Epithelial cell of proximal tubule (primary cell): ENCODE measurements at places on chromosomes 12 and 14.

- DNase-seq: no peak
Observed at GRCh38 chr14:65432361-65432948, 19.9 kb downstream of the FUT8 start.

- peak; percentile 46 for DNase-seq
Observed at GRCh38 chr12:54222609-54223008, 33.8 kb upstream of the SMUG1 start.

DNA sequence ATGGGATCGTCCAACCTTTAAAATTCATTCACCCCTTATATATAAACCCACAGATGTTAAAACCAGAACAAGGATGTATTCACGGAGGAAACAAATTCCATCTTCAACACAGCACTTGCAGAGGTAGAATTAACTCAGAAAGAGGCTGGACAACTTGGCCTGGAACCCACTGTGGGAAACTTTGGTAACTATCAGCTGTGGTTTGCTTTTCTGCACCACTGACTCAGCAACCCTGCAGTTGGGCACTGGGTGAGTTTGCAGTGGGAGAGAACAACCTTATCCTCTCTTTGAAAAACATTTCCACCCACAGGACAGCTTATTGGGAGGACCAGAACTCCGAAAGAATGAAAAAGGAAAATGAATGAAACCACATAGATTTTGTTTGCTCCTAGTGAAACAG, 66.3 kb downstream of the ZNF664 start:
- no peak for DNase-seq

- no peak for DNase-seq
Observed at GRCh38 chr12:21429994-21430393, 7.5 kb upstream of the PYROXD1 start.

DNA sequence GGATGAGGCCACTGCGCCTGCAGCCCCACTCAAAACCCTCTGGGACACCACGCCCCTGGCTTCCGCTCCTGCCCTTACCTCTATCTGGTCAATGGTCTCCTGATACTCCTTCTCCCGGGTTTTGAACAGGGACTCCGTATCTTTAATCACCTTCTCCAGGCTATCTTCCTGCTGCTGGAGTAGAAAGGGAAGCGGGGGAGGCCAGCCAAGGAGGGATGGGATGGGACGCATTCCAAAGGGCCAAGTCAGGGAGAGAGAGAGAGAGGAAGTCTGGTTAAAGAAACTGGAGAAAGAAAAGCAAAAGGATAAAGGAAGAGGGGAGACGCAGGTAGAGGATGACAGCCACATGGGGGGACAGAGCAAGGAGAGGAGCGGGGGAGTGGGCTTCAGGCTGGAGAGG, 7.9 kb downstream of the IFFO1 start:
- DNase-seq: no peak

GRCh38 chr14:104318558-104319490, 180.4 kb downstream of the KIF26A start:
- no peak for DNase-seq

GRCh38 chr12:27244689-27245488, 803 bp downstream of the STK38L start:
- no peak for DNase-seq

DNA sequence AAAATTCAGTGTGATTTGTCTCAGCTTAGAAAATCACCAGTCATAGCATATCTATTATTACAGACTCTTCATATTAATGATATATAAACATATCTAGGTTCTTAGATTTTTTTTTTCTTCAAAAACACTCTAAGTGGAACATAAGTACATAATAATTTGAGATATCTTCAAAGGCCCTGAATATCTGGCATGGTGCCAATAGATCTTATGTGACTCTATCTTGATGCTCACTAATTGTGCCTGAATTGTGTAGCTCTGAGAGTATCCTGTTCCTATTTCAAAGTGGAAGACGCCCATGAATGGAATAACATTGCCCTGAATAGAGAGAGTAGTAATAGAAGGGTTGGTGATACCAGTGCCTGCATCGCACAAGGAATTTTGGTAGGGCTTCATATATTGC, 1312.7 kb upstream of the USP15 start:
- no peak for DNase-seq
